ENCODE measurements at places on chromosomes 12 and 14.

- H3K27ac ChIP-seq, result no peak overlapping the region
- no peak overlapping the region for H3K4me3 ChIP-seq
- H3K27me3 ChIP-seq, result no peaks in the 10 kb centered on the region
Observed at GRCh38 chr14:104096751-104097700, 11.5 kb downstream of the ASPG start.

GRCh38 chr12:6934110-6934509, 6.4 kb downstream of the ATN1 start:
- H3K27ac ChIP-seq, result peak overlapping the region; percentile 3
- DNase-seq, result peak; percentile 52
- no peak overlapping the region for H3K4me3 ChIP-seq
- no peaks in the 10 kb centered on the region for H3K27me3 ChIP-seq
- peaks cover 44% of the 10 kb centered on the region for H3K4me1 ChIP-seq

GRCh38 chr12:131491155-131491554, 219.7 kb upstream of the SFSWAP start:
- no peaks in the 10 kb centered on the region for H3K27me3 ChIP-seq
- H3K27ac ChIP-seq, result no peak overlapping the region
- H3K4me3 ChIP-seq, result no peak overlapping the region
- no peak for DNase-seq
- no peaks in the 10 kb centered on the region for H3K36me3 ChIP-seq

GRCh38 chr12:23617749-23618148, 331.7 kb downstream of the SOX5 start:
- DNase-seq, result no peak
- no peaks in the 10 kb centered on the region for H3K4me1 ChIP-seq
- H3K27me3 ChIP-seq, result no peaks in the 10 kb centered on the region
- no peaks in the 10 kb centered on the region for H3K36me3 ChIP-seq

DNA sequence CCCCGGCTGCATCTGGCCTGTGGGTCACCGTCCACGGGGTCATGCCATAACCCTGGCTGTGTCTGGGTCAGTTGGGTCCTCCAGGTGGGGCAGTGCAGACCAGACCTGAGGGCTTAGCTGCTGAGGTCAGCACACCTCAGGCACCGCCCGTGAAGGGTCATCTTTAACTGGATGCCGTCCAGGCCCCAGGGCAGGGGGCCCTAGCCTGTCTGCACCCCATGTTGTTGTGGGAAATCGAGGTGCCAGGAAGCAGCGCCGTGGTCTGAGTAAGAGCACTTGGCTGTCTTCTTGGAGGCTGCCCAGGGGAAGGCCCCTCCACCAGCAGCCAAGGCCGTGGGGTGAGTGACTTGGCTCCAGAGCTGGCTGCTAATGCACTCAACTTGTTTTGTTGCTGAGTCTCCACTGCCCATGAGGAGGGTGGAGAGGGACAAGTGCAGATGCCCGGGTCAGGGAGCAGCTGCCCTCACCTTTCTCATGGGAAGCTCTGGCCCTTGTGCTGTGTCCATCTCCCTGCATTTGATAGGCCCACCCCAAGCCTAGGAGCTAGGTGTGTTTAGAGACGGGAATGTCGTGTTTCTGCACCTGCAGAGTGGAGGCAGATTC, 317.2 kb downstream of the TMEM121 start:
- no peaks in the 10 kb centered on the region for H3K27me3 ChIP-seq
- no peak overlapping the region for H3K4me3 ChIP-seq
- H3K4me1 ChIP-seq, result no peaks in the 10 kb centered on the region
- no peaks in the 10 kb centered on the region for H3K36me3 ChIP-seq
- H3K27ac ChIP-seq, result no peak overlapping the region
- DNase-seq, result no peak

- H3K4me1 ChIP-seq, result peaks cover 9% of the 10 kb centered on the region
- H3K4me3 ChIP-seq, result no peak overlapping the region
- no peaks in the 10 kb centered on the region for H3K27me3 ChIP-seq
- DNase-seq, result no peak
- H3K36me3 ChIP-seq, result no peaks in the 10 kb centered on the region
Observed at GRCh38 chr12:121866331-121866730, 7.7 kb upstream of the HPD start.

DNA sequence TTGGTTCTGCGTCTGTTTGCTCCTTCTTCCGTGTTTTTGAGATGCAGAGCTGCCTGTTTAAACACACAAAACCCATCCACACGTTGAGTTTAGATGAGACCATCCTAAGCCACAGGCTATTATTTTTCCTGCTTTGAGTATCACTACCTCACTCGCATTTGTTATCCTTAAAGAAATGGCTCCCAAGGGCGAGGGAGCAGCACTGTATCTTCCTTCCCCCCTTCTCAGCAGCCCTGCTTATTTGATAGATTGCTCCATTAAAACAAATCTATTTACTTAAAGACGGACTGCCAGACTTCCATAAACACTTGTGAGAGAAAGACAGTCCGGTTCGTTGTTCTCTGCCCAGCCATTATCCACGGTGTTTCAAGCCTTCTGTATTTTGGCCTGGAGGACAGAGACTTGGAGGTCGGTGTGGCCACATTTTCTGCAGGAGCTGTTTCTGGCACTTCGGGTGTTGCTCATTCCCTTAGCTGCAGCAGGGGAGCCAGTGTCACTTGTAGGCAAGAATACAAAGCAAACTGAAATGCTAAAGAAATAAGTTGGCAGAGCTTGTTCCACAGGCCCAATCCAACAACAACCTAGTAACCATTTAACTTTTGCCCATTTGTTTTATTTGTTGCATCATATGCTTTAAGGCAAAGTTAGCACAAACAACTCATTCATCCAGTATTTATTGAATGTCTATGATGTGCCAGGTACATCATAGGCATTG, 275.4 kb downstream of the TTC6 start:
- no peak overlapping the region for H3K4me3 ChIP-seq
- H3K36me3 ChIP-seq, result no peaks in the 10 kb centered on the region
- H3K4me1 ChIP-seq, result no peaks in the 10 kb centered on the region
- H3K27me3 ChIP-seq, result no peaks in the 10 kb centered on the region
- DNase-seq, result no peak

DNA sequence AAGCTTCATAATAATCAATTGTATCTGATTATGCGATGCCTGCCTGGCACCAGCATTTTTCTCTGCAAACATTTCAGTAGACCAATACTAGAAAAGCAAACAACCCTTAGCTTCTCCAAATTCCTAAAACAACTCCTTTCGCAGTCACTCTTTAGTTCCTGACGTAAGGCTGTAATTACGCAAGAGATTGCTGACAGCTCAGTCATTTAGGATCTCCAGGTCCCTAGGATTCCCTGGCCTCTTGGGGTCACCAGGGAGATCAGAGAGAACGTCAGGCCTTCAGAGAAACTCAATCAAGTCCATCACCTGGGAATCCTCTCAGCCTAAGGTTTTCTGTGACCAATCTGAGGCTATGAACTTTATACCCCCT, 390.6 kb downstream of the PAWR start:
- no peak overlapping the region for H3K27ac ChIP-seq
- H3K27me3 ChIP-seq, result no peaks in the 10 kb centered on the region
- H3K4me1 ChIP-seq, result no peaks in the 10 kb centered on the region
- H3K36me3 ChIP-seq, result peaks cover 2% of the 10 kb centered on the region

- H3K27ac ChIP-seq, result peak overlapping the region; percentile 80
- no peaks in the 10 kb centered on the region for H3K36me3 ChIP-seq
- peaks cover 21% of the 10 kb centered on the region for H3K4me1 ChIP-seq
- no peak overlapping the region for H3K4me3 ChIP-seq
Observed at GRCh38 chr12:31492599-31493196, 98.2 kb downstream of the DENND5B start.

GRCh38 chr12:67590149-67590790, 58.3 kb upstream of the DYRK2 start:
- H3K27ac ChIP-seq, result no peak overlapping the region
- DNase-seq, result no peak
- H3K4me3 ChIP-seq, result no peak overlapping the region
- H3K36me3 ChIP-seq, result no peaks in the 10 kb centered on the region

GRCh38 chr12:117842220-117842619, 126.6 kb downstream of the KSR2 start:
- no peaks in the 10 kb centered on the region for H3K27me3 ChIP-seq
- no peak overlapping the region for H3K27ac ChIP-seq
- H3K4me3 ChIP-seq, result no peak overlapping the region
- no peaks in the 10 kb centered on the region for H3K36me3 ChIP-seq

DNA sequence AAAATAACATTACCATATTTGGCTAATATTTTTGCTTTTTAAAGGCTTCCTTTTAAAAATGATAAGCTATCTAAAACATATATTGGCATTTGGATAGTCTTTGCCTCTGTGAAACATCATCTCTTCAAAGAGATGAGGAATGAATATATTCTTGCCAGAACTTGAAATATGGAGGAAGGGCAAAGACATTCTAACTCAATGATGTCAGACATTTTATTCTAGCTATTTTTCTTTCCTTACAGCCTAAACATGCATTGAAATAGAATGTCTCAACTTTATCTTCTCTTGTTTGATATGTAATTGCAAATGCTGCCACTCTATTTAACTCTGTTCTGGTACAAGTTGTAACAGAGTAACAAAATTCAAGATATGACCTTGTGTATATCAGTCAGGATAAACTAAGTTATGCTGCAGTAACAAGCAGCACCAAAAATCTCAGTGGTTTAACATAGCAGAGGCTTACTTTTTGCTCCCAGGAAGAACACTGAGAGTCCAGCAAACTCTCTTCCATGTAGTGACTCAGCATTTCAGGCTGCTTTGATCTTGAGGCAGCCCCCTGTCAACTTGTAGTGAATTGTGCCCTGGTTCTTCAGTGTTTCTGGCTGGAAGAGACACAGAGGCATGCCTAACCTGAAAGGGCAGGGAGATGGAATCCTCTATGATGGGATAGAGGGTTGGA, 11.0 kb downstream of the IRAK3 start:
- H3K36me3 ChIP-seq, result no peaks in the 10 kb centered on the region
- DNase-seq, result no peak
- no peaks in the 10 kb centered on the region for H3K27me3 ChIP-seq
- no peaks in the 10 kb centered on the region for H3K4me1 ChIP-seq
- H3K27ac ChIP-seq, result no peak overlapping the region

- no peaks in the 10 kb centered on the region for H3K36me3 ChIP-seq
- H3K4me1 ChIP-seq, result peaks cover 20% of the 10 kb centered on the region
- no peak overlapping the region for H3K4me3 ChIP-seq
- H3K27ac ChIP-seq, result no peak overlapping the region
- H3K27me3 ChIP-seq, result no peaks in the 10 kb centered on the region
- peak; percentile 62 for DNase-seq
Observed at GRCh38 chr14:103391048-103391447, 5.8 kb downstream of the MARK3 start.

- no peak overlapping the region for H3K4me3 ChIP-seq
- H3K27ac ChIP-seq, result no peak overlapping the region
- H3K4me1 ChIP-seq, result no peaks in the 10 kb centered on the region
- no peaks in the 10 kb centered on the region for H3K36me3 ChIP-seq
Observed at GRCh38 chr12:10084733-10085132, 14.1 kb downstream of the CLEC1A start.

DNA sequence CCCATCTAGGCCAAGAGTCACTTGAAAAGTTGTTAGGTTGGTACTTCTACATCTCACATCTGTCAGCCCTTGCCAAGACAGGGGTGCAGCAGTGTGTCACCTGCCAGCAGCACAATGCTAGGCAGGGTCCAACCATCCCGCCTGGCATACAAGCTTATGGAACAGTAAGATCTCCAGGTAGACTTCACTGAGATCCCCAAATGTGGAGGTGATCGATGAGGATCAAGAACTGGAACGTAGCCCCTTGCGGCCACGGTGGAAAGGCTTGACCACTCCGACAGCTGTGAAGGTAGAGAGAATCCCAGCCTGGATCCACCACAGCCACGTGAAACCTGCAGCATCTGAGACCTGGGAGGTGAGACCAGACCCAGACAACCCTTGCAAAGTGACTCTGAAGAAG, 696.0 kb upstream of the LMO3 start:
- H3K27ac ChIP-seq, result no peak overlapping the region
- no peaks in the 10 kb centered on the region for H3K4me1 ChIP-seq
- H3K27me3 ChIP-seq, result no peaks in the 10 kb centered on the region
- DNase-seq, result no peak
- no peaks in the 10 kb centered on the region for H3K36me3 ChIP-seq

DNA sequence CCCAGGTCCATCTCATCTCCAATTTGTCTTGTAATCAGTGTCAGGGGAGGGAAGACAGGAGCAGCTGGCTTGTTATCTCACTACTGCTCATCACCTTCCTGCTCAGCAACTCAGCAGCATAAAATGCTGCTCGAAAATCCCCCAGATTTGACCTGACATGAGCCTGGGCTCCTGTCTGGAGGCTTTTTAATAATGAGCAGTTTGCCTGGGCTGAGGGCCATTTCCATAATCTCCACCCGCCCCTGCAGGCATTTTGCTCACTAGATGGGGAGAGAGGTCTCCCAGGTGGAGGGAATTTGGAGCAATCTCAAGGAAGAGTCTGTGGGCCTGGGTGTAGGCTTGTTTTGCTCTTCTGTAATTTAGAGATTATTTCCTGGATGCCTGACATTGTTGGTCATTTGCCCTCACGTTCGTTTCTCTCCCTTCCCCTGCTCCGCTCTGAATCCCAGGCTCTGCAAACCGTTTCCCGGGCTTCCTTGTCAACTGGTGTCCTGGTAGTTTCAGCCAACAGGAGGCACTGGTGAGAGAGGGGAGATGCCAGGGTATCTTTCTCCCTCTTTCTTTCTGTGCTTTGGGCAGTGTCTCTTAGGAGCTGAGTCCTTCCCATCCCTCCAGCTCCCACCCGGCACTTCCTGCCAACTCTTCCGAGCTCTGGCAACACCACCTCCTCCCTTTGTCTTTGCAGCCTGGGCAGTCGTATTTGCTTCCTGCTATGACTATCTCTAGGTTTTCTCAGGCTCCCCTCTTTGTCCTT, 299.2 kb downstream of the GLT1D1 start:
- no peak overlapping the region for H3K4me3 ChIP-seq
- no peak overlapping the region for H3K27ac ChIP-seq
- no peaks in the 10 kb centered on the region for H3K4me1 ChIP-seq
- no peaks in the 10 kb centered on the region for H3K27me3 ChIP-seq

DNA sequence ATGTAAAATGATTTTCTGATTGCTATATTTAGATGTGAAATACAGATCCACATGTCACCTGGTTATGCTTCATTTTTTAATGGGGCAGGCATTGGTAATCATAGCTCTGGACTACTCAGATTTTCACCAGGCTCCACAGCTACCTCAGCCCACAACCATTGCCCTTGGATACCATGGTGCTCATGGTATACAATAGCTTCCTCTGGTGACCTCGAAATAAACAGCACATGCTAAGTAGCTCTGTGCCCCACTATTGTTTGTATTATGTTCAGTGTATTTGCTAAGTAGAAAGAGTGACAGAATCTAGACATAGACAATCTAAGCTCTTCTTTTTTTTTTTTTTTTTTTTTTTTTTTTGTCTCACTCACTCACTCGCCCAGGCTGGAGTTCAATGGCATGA, 274.4 kb upstream of the USP15 start:
- H3K36me3 ChIP-seq, result no peaks in the 10 kb centered on the region
- no peak overlapping the region for H3K27ac ChIP-seq
- H3K4me1 ChIP-seq, result no peaks in the 10 kb centered on the region
- H3K4me3 ChIP-seq, result no peak overlapping the region
- DNase-seq, result no peak
- H3K27me3 ChIP-seq, result no peaks in the 10 kb centered on the region

DNA sequence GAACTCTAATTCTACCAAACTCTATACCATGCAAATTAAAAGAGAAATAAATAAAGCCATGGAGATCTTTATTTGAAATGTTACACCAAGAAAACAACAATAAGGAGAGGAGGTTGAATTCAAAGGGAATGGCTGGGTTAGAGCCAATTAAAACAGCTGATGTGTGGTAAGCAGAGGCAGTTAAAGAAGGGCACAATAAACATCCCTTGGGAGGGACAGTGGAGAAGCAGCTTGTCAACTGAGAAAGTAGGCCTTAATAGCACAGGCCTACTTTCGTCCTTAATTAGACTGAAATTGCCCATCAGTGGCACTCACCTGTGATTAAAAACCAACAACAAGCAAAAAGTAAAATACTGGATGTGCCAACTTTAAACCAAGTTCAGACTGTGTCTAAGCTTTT, 16.3 kb upstream of the NAV3 start:
- no peak overlapping the region for H3K4me3 ChIP-seq
- H3K27ac ChIP-seq, result no peak overlapping the region
- no peaks in the 10 kb centered on the region for H3K27me3 ChIP-seq
- peaks cover 2% of the 10 kb centered on the region for H3K4me1 ChIP-seq
- DNase-seq, result no peak
- no peaks in the 10 kb centered on the region for H3K36me3 ChIP-seq

Measured in astrocyte (in vitro differentiated cells and primary cell).